ENCODE measurements at places on chromosomes 1 and 21. TPM values are rescaled to one million over a fixed set of nuclear protein-coding genes. Genes with fewer than 3 reads are reported as not detected.
A peak's percentile ranks its signal among the peaks of the same experiment; 100 is the strongest.

DNA sequence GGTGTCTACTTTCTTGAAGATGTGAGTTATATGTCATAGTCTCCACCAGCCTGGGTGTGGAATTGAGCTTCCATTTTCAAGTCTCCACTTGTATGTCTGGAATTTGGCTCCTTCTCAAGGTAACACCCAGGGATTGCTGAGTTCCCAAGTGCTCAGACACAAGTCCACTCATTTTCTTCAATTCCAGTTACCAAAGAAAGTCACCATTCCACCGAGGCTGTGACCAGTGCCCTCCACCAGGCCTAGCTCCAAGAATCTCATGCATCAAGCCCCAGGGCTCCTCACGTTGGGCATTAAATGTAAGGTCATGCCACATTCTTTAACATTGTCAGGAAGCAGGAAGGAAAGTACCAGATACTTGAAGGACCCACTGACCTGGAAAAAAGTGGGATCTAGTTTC lies 2.4 kb upstream of the RAB4A start:
- no peak for DNase-seq

DNA sequence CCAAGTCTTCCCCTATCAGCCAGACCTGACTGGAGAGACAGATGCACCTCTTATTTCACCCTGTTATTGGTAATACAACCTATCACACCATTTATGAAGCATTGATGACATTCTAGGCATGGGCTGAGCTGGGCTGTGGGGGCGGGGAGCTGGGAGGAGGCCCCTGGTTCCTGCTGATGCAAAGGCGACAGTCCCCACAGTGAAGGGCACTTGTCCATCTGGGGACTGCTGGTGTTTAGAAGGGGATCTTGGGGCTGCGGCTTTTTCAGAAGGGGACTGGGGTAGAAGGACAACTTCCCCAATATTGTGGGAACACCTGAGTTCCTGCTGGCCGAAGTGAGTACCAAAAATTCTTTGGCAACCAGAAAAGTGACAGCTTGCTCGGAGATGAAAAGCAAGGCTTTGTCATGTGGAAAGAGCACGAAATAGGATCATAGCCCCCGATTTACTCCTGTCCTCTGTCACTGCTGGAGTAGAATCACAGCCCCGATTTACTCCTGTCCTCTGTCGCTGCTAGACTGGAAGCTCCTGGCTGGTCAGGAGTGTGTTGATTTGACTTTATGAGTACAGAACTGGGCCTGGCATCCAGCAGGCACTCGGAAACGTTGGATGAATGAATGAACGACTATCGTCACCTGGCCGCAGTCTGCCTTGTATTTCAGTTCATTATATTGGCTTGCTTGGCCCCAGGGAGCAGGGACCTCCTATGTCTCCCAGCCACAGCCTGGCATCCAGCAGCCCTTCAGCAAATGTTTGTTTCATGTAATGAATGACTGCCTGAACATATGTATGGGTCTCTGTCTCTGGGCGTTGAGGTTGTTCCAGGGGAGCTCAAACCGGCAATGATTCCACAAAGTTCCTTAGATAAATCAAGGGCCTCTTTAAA lies 16.5 kb upstream of the ETV3L start:
- DNase-seq: no peak

Gene KCNH1
- 2.5 TPM for total RNA-seq

DNA sequence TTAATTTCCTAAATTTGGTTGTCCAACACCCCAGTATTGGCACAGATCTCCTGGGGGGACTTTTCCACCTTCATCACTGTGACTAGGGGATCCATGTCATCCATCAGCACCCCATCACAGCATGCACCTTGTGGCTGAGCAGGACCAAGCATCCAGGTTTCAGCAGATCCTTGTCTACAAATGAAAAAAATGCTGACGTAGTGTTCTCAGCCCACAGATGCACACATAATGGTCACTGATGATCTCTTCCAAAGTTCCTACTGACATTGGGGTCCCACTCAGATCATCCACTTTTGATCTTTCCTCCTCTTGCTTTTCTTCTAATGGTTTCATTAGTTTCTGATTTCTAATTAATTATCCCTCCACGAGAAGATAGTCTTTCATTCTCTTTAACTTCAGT lies 373.1 kb downstream of the TBX15 start:
- DNase-seq: no peak

GRCh38 chr1:2314273-2314802 lies 77.0 kb downstream of the MORN1 start:
- DNase-seq: peak; percentile 90

GRCh38 chr1:203039609-203040512 lies 13.6 kb downstream of the PPFIA4 start:
- DNase-seq: no peak

- no peak for DNase-seq
Measured at GRCh38 chr1:114756949-114757454, 782 bp downstream of the CSDE1 start.

Gene ZNF648
- total RNA-seq: 0.51 TPM

- no peak for DNase-seq
Measured at GRCh38 chr1:116804736-116805135, 50.5 kb downstream of the CD2 start.

GRCh38 chr1:29105822-29106221 lies 17.9 kb downstream of the TMEM200B start:
- no peak for DNase-seq

- peak; percentile 56 for DNase-seq
Measured at GRCh38 chr1:244665771-244666217, 12.9 kb downstream of the DESI2 start.

GRCh38 chr1:114439369-114439768 lies 71.6 kb downstream of the TRIM33 start:
- no peak for DNase-seq

- DNase-seq: no peak
Measured at GRCh38 chr21:42162831-42163510, 56.0 kb upstream of the ABCG1 start.

DNA sequence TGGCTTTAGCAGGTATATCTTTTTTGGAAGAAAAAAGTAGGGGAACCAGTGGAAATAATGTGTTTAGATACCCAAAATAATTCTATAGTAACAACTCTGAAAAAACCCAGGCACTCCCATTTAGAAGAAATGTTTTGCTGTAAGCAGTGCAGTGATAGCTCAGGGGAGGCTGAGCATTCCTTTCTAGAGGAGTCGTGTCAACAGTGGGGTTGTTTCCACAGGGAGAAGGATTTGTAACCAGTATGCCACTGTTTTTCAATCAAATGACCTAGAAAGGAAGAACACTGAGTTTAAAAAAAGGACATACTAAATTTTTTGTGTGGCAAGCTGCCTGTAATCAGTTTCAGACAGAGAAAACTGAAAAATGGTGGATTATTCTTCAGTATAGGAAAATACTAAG lies 2.4 kb downstream of the PGD start:
- no peak for DNase-seq

DNA sequence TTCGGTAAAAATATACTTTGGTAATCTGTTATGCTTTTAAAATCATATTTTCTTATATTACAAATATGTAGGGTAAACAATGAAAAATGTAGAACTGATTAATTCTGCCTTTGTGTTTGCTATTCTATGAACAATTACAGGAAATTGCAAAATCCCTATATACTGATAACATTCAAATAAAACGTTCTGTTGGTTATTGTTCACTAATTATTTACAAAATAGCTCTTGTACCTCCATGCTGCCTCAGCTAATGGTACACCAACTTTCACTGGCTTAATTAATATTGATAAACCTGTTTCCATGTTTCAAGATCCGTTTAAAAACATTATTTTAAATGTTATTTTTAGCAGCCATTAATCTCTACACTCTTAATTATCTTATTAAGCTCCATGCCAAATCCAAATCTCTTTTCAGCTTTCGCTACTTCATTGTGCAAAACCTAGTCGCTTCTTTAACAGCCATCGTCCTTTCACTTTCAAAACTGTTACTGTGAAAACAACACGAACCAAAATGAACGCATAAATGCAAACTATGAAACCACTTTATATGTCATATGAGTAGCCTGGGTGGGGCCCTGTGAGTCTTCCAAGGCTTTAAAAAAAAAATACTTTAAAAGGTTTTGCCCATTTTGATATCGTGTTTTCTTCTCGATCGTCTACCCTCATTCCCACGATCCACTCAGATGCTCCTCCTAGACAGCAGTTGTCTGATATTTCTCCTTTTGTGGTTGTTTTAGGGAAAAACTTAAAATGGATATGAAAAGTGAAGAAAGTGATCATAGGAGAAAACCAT lies 807.1 kb downstream of the USP25 start:
- peak; percentile 51 for DNase-seq

GRCh38 chr1:160748181-160748877 lies 9.3 kb downstream of the SLAMF7 start:
- no peak for DNase-seq

GRCh38 chr21:41168391-41169257 lies 664 bp downstream of the BACE2 start:
- DNase-seq: peak; percentile 77

GRCh38 chr1:9242338-9242969 lies 7.9 kb downstream of the H6PD start:
- peak; percentile 52 for DNase-seq

- DNase-seq: no peak
Measured at GRCh38 chr1:26434161-26434752, 2.1 kb downstream of the DHDDS start.

Gene SPRR5
- not detected for total RNA-seq

Gene CYP4A11
- not detected for total RNA-seq

GRCh38 chr1:35044431-35044830 lies 12.7 kb upstream of the ZMYM6 start:
- no peak for DNase-seq

DNA sequence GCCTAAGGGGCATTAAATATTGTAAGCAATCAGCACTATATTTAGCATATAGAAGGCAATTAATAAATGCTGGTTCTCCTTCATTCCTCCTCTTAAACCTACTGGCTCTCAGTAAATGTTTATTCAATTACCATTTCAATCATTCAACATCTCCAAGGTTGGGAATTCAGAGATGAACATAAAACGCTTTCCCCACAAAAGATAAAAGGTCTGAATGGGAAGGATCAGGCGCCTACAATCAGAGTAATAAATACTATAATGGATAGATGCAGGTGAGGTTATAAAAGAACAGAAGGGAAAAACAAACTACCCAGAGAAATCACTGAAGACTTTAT lies 407 bp upstream of the KTI12 start:
- no peak for DNase-seq

DNA sequence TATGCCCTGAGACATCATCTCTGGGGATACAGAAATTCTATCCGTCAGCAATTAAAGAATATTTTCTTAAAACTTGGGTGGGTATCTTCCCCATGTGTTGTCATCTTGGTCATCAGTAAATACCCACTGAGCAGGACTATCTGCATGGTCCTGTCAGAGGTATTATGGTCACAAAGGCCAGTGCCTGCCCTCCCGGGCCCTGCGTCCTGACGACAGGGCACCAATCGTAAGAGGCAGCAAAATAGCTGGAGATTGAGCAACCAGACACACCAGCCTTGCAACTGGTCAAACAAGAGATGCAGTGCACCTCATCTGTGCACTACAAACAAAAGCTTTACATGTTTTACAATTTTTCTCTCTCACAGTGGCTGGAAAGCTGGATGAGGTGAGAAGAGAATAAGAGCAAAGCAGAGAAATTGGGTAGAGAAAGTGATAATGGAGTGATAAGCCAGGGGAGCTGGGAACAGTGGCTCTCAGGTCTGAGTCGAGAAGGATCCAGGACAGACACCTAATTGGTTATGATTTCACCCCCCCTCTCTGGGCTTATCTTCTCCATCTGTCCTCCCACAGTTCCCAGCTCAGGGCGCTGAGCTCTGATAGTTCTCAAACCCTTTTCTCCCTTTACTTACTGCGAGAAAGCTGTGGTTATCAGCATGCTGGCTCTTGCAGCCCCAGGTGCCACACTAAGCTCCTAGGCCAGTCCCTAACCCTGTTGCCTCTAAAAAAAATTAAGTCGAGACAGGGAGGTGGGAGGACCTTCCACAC lies 8.8 kb upstream of the SRP9 start:
- DNase-seq: no peak

- DNase-seq: no peak
Measured at GRCh38 chr1:25924454-25924853, 18.2 kb upstream of the STMN1 start.

Gene IVL
- total RNA-seq: 7.7 TPM

DNA sequence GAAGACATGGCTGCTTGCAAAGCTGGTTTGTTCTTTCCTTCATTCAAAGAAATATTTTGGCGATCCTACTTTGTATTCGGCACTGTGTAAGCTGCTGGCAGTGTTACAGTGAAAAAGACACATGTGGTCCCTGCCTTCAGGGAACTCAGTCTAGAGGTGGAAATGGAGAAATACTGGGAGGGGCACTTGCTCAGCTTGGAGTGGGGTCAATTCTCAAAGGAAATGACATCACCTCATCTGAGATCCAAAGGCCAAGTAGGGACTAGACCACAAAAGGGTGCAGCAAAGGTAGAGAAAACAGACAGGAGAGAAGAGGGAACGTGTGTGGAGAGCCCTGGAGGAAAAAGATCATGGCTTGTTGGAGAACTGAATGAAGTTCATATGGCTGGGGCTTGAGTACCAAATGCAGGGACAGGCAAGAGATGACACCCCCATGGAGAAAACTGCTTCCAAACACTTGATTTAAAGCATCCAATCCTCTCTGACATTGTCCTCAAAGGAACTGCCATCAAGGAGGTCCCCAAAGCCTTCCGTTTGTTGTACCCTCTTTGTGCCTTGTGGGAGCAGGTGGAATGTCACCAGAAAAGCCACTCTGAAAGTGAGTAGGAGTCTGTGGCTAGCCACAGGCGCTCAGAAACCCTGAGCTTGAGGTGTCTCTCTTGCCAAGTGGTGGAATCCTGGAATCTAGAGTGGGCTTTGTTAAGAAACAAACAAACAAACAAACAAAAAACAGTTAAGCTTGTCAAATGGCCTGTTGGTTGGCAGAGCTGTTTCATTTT lies 48.3 kb upstream of the TDRD10 start:
- peak; percentile 24 for DNase-seq

GRCh38 chr21:41834252-41834925 lies 44.8 kb downstream of the PRDM15 start:
- DNase-seq: no peak

Gene GBP1
- 13.2 TPM for total RNA-seq

Gene KRTAP12-2
- not detected for total RNA-seq

DNA sequence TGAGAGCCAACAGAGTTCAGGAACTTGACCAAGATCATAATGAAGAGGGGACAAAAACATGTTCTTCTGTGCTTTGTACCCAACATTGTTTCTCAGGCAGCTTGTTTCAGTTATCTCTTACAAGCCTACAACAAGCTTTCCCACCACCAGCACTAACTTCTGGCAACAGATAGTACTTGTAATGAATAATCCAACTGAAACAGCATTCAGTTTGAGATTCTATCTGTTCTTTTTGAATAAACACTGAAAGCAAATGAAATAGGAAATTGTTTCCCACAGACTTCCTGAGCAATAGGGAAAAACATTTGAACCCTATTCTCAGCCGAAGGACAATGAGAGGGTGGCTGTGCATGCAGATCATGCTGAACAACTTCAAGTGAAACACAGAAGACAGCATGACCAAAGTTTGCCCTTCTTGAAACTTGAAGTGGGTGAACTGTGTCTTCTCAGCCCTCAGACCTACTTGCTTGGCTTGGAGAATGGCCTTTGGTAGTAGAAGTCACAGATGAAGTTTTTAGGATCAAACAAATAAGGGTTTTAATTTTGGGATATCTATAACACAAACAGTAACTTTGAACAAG lies 11.2 kb upstream of the HOOK1 start:
- DNase-seq: no peak

Gene GNG4
- total RNA-seq: 0.51 TPM

Gene APH1A
- total RNA-seq: 72.1 TPM

Gene OR2AK2
- not detected for total RNA-seq

All from tongue (tissue), 3 donors.